Karpas-422 (cell line): ENCODE measurements at places on chromosomes 1 and 21. TPM values are rescaled to one million over a fixed set of nuclear protein-coding genes. Genes with fewer than 3 reads are reported as not detected.

GRHL3 gene
- not detected in 2 replicates for total RNA-seq

RCOR3 gene
- total RNA-seq: 43.0 TPM in 2 replicates

CIART gene
- 4.1 and 4.9 TPM in 2 replicates for total RNA-seq

JAM2 gene
- total RNA-seq: 0.26 and 0.83 TPM in 2 replicates

KRTAP10-7 gene
- not detected in 2 replicates for total RNA-seq

ADAMTS4 gene
- total RNA-seq: 0.15 TPM in 1 of 2 replicates, not detected in the other

RBP7 gene
- not detected in 2 replicates for total RNA-seq

DNA sequence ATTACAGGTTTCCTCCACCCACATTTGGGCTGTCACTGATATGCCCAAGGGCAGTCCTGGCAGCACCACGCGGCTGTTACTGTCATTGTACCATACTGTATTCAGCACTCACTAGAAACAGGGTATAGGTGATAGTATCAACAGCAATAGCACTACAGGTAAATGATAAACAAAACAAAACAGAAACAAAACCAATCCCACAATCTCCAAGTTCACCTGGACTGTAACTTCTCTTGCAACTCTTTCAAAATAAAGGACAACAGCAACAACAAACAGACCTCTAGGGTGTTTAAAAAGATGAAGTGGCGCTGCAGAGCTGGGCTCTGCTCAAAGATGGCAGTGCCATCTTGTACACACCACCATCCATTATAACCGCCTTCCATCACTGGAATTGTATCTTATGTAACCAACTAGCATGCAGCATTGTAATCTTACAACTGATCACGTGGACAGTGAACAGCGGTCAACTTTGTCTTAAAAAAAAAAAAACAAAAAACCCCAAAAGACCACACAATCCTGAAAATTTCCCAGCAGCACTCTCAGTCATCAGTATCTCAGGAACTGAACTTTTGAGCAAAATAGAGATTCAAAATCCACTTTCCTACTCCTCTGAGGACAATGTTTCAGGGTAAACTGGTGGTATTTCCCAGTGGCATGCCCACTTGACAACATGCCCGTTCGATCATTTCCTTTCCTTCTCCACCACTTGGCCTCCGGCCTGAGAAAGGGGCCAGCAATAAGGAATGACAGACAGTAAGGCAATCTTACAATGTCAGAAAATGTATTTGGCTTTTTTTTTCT lies 3.8 kb downstream of the IRF2BP2 start:
- no peak for DNase-seq

DNA sequence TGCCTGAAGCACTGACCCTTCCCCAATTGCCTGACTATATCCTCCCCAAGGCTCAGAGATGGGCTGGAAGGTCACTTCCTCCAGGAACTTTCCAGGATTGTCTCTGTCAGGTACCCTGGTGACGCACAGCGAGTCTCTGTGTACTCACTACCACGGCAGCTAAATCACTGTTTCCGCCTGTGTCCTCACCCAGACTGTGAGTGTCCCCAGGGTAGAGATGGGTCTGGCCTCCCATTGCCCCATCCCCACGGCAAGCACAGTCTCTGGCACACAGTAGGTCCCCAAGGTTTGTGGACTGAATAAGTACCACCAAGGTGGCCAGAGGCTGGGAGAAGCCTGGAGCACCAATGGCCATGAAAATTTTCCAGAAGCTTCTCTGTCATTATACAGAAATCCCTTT lies 93.8 kb upstream of the RUNX3 start:
- no peak for DNase-seq

DNA sequence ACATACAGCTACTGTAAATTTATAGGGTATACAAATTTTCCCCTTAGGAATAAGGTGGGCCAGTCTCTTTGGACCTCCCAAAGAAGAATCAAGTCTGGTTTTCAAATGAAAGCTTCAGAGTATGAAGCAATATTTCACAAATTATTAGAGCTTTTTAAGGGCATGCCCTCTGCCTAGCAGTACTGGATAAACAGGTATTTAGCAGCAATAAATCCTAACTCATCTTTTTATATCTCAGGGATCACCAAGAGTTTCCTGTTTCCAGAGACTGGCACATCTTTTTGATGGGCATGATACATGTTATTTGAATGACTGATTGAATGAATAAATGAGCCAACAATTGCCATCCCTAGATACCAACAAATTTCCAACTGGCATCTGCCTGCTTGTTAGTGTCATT lies 190.4 kb downstream of the NRIP1 start:
- DNase-seq: no peak

- DNase-seq: no peak
These were observed 150.2 kb downstream of the FOXD2 start for GRCh38 chr1:47587891-47588582.

DNA sequence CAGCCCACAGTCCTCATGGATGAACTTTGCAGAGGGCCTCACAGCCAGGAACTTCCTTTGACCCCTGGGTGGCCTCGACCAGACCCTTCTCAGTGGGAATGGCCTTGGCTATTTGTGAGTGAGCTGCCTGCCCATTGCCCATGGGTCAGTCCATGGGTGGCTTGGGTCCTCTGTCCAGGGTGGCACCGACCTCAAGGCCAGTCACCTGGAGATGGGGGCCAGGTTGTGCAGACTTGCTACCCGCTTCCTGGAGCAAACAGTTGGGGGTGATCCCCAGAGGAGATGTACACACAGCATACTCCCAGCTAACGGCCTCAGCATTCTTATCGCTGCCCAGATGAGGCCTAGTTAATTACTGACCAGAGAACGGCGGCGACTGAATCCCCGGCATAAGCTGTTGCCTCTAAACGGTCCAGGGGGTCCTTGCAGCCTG lies 23.1 kb upstream of the IFNLR1 start:
- DNase-seq: no peak

- peak; percentile 88 for DNase-seq
These were observed 38.2 kb upstream of the H6PD start for GRCh38 chr1:9196129-9197040.

GRCh38 chr1:223338811-223339746 lies 24.9 kb downstream of the SUSD4 start:
- no peak for DNase-seq

DNA sequence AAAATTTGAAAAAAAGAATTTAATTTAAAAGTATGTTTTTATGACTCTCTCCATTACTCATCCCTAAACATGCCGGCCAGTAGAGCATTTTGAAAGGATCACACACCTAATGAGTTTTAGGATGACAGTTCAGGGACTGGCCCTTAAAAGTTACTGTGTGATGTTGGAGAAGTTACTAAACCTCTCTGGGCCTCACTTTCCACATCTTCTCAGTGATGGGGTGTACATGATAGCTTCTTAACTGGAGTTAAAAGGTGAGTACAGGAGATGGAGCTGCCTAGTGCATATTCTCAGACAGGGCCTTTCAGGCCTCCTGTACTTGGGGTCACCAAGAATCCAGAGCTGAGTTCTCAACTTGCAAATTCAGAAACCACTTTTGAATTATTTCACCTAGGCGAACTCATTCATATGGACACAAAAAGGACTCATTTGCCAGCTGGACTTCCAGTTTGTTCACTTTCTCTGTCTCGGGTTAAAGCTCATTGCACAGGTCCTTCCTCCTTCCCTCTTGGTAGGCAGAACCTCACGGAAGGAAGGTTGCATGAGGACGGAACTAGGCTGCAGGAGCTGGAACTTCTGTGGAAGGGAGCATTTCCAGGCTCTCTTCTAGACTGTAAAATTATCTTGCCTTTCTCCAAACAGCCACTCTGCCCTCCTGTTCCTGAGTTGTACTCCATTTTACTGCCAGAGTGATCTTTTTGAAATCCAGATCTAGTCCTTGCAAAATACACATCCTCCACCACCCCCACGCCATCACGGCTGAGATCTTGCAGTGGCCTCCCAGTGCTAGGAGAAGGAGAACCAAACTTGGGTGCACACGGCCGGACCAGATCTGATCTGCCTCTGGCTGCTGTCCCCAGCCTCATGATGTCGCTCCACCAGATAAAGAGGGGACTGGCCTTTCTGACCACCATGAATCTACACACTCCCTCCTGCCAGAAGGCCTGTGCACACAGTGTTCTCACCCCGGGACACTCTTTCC lies 4.3 kb upstream of the SLC30A1 start:
- DNase-seq: no peak

DNA sequence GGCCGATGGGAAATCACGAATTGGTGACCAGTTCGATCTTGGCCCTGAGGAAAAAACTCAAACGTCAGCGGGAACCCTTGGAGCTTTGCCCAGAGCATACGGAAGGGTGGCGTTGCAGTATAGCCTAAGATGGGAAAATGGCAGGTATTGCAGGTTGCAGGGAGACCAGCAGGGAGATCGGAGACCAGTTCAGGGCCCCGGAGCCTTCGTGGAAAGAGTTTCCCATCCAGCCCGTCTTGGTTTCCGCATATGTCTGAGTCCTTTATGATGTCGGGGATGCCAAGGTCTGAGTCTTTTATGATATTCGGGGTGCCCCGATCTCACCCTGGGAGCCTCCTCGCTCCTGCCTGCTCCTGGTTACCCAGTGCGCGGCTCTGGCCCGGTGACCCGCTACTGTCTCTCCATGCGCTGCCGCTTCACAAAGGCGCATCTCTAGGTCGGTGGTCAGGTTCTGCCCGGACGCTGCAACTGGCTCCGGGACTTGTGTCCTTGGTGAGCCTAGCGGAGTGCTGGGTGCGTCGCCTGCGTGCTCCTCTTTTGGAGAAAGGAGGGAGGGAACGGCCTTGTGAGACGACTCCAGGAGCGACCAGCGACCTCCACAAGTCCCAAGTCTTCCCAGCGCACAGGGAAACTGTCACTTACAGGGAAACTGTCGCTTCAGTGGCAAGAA lies 94.2 kb downstream of the PRKAB2 start:
- DNase-seq: no peak

GRCh38 chr21:37507716-37508115 lies 141.1 kb downstream of the DYRK1A start:
- DNase-seq: no peak

DNA sequence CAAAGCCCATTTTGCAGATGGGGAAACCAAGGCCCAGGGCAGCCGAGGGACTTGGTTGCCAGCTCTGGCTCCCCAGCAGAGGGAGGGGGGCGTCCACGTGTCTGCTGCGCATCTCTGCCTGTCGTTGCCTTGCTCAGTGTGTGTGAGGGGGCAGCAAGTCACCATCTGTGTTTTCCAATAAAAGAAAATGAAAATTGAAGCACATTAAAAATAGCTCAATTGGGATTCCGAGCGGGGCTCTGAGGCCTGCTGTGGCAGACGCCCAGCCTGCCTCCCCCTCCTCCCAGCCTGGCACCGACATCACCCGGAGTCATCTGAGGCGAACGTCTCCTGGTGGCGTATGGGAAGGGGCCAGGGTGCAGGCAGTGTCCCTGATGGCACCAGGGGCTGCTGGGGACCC lies 51.2 kb downstream of the EPHB2 start:
- DNase-seq: no peak

- no peak for DNase-seq
These were observed 2.3 kb downstream of the PCNT start for GRCh38 chr21:46326110-46326703.

- no peak for DNase-seq
These were observed 126.6 kb upstream of the IFFO2 start for GRCh38 chr1:19083081-19083480.

DNA sequence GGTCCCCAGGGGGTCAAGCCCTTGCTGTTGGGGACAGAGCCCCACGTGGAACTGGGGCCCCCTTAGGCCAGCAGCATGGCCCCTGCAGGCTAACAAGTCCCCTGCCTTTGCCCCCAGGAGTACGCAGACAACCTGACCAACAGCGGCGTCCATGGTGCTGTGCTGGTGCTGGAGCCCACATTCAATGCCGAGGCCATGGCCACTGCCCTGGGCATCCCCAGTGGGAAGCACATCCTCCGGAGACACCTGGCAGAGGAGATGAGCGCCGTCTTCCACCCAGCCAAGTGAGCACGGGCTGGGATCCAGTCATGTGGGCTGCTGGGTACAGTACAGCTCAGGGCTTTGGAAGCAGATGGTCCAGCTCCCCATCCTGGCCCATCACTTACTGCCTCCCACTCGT lies 49.6 kb upstream of the TMEM51 start:
- DNase-seq: no peak

DNA sequence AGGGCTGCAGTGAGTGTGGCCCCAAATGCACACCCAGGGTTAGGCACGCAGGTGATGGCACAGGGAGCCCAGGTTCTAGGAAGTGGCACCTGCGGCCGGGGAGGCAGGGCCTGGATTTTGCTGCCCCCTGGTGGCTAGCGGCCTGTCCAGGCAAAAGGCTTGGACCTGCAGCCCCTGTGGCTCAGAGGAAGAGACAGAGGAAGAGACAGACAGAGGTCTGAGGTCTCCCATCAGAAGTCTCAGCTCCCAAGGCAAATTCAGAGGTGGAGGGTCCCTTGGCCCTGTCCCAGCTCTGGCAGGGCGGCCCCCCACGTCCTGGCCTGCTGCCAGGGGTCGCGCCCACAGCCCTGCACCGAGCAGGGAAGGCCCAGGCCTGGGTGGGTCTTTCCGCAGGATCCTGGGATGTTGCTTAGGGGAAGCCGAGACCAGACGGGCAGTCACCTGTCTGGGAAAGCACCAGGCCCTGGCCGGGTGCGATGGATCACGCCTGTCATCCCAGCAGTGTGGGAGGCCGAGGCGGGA lies 8.0 kb upstream of the TNFRSF14 start:
- DNase-seq: peak; percentile 94

GRCh38 chr1:218299416-218299815 lies 14.3 kb downstream of the RRP15 start:
- peak; percentile 72 for DNase-seq

GRCh38 chr1:239913141-239913585 lies 178.5 kb upstream of the FMN2 start:
- DNase-seq: no peak

DNA sequence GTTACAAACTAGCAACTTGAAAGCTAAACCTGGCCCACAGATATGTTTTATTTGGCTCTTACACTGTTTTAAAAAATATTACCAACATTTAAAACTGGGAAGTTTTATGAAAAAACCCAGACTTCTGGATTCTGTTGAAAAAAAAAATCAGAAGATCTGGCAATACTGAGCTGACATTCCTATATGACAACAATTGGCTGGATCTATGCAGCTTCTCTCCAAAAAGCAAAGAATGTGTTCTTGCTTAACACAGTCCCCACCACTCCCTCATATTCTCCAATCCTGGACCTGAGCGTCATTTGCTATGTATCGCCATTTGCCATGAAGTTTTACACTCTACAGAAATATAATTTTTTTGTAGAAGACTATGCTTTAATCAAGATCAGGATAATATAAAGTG lies 859.6 kb downstream of the LTN1 start:
- DNase-seq: no peak

GRCh38 chr1:180631194-180631765 lies 542 bp upstream of the XPR1 start:
- DNase-seq: peak; percentile 63

GRCh38 chr1:96259399-96259798 lies 462.2 kb upstream of the PTBP2 start:
- DNase-seq: no peak

GRCh38 chr1:18949686-18950400 lies 6.6 kb downstream of the IFFO2 start:
- no peak for DNase-seq

- no peak for DNase-seq
These were observed 7.5 kb downstream of the PCP4 start for GRCh38 chr21:39874759-39875158.

GRCh38 chr21:39976800-39977199 lies 109.6 kb downstream of the PCP4 start:
- no peak for DNase-seq
